ENCODE measurements at places on chromosomes 1 and 21.

DNA sequence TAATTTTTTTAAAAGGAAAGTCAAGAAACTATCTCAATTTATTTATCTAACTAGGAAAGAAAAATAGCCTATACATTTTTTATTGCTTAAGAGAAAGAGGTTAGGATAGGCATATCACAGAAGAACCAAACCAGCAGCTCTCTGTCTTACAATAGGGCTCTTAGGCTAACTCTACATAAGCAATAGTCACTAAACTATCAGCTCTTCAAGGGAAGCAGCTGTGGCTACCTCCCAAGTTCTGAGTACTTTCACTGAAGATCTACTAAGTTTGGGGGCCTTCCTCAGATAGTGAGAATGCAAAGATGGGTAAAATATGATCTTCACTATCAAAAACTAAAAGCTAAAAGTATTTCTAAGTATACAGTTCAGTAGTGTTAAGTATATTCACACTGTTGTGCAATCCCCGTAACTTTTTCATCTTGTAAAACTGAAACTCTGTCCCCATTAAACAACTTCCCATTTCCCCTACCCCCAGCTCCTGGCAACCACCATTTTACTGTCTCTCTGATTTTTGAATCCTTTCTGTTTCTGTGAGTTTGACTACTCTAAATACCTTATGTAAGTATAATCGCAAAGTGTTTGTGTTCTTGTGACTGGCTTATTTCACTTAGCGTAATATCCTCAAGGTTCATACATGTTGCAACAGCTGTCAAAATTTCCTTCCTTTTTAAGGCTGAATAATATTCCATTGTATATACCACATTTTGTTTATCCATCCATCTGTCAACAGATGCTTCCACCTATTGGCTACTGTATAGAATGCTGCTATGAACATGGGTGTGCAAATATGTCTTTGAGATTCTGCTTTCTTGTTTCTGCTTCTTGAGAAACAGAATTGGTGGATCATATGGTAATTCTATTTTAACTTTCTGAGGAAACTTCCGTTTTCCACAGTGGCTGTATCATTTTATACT lies 73.3 kb downstream of the ACBD6 start:
- no peak for DNase-seq

DNA sequence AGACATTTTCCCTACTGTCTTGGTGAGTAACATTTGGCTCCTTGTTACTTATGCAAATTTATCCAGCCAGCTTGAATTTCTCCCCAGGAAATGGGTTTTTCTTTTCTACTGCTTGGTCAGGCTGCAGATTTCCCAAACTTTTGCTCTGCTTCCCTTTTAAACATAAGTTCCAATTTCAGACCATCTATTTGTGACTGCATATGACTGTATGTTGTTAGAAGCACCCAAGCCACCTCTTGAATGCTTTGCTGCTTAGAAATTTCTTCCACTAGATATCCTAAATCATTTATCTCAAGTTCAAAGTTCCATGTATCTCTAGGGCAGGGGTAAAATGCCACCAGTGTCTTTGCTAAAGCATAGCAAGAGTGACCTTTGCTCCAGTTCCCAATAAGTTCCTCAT lies 32.3 kb upstream of the CITED4 start:
- no peak for DNase-seq

DNA sequence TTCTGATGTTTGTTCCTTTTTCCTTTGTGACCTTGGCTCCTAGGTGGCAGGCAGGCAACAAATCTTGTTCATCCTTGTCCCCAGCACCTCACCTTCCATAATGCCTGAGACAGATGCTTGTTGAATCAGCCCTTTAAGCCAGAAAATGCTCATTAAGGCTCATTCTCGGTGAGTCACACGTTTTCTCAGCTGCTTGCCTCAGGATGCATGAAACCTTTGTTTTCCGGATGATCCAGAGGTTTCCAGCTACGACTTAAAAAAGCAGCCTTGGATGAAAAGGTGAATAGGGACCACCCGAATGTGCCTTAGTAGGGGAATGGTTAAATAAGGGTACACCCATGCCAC lies 4.6 kb upstream of the ATP13A2 start:
- DNase-seq, result no peak

DNA sequence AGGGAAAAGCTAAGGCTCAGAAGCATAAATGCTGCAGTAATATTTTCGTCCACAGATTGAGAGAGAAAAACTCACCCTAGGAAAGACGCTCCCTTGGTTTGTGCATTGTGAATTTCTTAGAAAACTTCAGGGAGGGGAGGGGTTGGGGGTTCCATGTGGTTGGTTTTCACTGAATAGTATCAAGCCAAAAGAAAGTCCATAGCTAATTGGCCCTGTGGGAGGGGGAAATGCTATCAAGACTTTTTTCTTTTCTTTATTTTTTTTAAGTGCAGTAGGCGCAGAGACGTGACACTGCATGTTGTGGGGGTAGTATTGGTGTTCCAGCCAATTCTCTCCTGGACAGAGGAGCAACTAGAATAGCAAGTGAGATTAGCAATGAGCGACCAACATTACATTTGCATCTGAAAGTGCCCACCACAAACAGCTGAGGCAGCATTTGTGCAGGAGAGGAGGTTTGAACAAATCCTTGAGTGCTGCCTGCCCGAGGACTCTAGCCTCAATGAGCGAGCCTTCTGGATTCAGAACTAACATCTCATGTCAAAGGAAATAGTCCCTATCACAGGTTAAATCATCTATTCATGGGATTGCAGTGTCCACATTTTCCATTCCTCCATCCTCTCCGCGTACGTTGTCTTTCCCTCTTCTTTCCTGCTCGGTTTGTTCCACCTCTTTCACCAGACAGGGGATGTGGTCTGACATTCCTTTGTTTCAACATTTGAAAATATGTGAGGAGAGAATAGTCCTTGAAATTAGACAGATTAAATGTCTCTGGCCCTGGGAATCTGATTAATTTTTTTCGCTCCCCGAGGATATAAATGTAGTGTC lies 118.0 kb upstream of the MARK1 start:
- DNase-seq, result no peak

DNA sequence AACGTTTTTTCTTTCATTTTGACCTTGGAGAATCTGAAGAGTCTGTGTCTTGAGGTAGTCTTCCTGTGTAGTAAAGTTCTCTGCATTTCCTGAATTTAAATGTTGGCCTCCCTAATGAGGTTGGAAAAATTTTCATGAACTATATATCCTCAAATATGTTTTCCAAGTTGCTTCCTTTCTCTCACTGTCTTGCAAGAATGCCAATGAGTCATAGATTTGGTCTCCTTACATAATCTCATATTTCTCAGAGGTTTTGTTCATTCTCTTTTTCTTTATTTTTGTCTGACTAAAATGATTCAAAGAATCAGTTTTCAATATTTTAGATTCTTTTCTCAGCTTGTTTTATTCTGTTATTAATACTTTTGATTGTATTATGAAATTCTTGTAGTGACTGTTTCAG lies 87.6 kb downstream of the DRAM2 start:
- no peak for DNase-seq

DNA sequence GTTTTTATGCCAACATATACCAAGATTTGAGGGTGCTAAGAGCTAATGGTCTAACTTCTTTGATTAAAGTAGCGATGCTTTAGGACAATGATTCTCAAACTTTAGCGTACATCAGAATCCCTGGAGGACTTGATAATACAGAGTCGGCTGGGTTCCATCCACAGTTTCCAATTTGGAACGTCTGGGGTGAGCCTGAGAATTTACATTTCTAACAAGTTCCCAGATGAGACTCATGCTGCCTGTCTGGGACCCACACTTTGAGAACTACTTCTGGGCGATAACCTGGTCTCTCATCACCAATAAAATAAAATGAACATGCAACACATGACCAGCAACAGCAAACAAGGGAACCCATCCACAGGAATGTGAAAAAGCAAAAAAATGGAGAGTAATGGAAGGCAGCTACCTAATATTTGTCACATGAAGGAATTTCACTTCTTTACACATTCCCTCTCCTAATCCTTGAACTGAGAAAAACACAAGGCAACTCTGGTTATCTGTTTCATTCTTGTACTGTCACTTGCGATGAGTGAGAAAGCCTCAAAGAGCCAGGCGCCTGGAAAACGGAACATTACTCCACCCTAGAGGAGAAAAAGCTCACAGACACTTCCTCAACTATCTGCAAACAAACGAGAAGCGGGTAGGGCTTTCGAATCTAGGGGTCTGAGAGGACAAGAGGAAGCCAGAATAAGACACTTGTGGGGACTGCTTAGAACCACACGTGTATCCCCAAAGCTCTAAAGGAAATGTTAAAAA lies 14.0 kb downstream of the HSF2BP start:
- no peak for DNase-seq

- no peak for DNase-seq
Observed at GRCh38 chr1:84165601-84166000, 21.5 kb downstream of the PRKACB start.

DNA sequence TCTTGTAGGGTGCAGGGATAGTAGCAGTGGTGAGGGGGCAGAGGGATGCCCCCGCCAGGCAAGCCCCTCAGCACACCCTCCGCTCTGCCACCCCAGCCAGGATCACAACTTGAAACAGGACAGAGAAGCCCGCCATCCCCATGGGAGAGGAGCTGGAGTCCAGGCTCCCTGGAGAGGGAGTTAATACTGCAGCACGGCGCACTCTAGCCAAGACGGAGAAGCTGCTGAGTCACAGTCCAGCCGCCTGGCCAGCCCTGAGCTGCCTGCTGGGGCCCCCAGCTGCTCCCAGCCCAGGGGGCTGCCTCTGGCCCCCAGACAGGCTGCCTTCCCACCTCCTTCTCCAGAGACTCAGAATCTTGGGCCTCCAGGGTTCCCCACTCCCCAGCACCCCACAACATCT lies 87.2 kb downstream of the SYT2 start:
- no peak for DNase-seq

- no peak for DNase-seq
Observed at GRCh38 chr1:193931356-193931755, 744.9 kb upstream of the B3GALT2 start.

Measured in activated CD4-positive, alpha-beta T cell treated with anti-CD3 and anti-CD28 coated beads, Interleukin-2, amount 50 U/mL, for 48 hours (primary cell).